ENCODE measurements at places on chromosomes 11 and 22.

GRCh38 chr22:28855355-28856094, 27.8 kb upstream of the ZNRF3 start:
- no peak for DNase-seq

- DNase-seq: no peak
Observed at GRCh38 chr11:129223701-129224149, 31.6 kb upstream of the ARHGAP32 start.

DNA sequence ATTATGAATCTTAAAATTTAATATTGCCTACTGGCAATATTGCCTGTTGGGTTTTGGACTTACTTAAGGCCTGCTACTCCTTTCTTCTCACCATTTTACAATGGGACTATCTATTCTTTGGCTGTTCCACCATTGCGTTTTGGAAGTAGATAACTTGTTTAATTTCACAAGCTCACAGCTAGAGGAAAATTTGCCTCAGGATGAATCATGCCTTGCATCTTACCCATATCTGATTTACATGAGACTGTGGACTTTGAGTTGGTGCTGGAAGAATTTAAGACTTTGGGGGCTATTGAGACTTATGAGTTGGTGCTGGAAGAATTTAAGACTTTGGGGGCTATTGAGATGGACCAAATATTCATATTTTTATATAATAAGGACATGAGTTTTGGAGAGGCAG, 662.6 kb downstream of the METTL15 start:
- no peak for DNase-seq

- no peak for DNase-seq
Observed at GRCh38 chr11:58178444-58178843, 10.4 kb upstream of the OR9Q2 start.

DNA sequence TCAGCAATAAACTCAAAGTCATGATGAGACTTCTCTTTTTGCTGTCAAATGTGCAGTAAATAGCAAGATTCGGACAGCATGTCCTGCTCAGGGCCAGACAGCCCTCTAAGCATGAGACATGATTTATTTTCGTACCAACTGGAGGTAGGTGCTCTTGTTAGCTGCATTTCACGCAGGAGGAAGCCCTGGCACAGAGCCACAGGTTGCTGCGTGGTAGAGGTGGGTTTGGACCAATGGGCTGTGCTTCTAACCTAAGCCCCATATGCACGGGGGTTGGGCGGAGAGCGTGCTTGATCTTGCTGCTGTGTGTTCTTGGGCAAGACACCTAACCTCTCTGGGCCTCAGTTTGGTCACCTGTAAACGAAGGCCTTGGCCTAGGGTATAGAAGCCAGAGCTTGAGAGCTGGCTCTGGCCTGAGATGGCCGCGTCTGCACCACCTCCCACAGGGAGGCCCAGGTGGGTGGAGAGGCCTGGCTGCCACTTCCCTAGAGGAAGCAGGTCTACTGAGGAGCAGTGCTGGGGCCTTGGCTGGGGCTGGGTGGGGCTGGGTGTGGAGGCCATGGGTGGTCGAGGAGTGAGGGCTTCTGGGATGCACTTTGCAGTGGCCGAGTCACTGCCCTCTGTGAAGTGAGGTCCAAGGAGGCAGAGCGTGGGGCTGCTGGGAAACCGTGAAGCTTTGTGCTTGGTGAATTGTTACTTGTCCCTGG, 38.5 kb upstream of the GRAMD4 start:
- DNase-seq: no peak

DNA sequence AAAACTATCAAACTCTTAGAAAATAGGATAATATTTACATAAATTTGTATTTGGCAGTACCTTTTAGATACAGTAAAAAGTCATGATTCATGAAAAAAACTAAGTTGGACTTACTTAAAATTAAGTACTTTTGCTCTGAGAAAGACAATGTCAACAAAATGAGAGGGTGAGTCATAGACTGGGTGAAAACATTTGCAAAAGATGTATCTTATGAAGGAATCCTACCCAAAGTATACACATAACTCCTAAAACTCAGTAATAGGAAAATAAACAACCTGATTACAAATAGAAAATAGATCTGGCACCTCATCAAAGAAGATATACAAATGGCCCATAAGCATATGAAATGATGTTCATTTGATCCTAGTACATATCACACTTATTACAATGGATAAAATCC, 1154.6 kb downstream of the JRKL start:
- no peak for DNase-seq

- DNase-seq: no peak
Observed at GRCh38 chr11:117663414-117663813, 133.6 kb downstream of the DSCAML1 start.

GRCh38 chr22:44732017-44732561, 20.3 kb upstream of the ARHGAP8 start:
- DNase-seq: no peak

DNA sequence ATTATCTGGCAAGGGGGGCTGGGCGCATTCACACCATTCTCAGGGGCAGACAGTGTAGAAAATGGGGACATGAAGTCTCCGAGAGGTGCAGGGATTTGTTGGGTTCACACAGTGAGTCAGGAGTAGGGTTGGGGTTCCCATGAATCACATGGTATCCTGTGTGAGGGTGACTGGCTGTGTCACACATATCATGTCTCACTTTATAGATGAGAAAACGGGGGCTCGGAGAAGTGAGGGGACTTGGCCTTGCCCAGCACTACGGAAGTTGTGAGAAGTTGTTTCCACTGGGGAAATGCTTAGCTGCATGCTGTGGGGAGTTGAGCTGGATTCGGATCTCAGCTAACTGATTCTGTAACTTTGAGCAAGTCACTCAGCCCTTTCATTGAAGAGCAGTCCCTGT, 4.2 kb downstream of the GAL3ST3 start:
- no peak for DNase-seq

- no peak for DNase-seq
Observed at GRCh38 chr22:38314051-38314932, 2.9 kb downstream of the CSNK1E start.

DNA sequence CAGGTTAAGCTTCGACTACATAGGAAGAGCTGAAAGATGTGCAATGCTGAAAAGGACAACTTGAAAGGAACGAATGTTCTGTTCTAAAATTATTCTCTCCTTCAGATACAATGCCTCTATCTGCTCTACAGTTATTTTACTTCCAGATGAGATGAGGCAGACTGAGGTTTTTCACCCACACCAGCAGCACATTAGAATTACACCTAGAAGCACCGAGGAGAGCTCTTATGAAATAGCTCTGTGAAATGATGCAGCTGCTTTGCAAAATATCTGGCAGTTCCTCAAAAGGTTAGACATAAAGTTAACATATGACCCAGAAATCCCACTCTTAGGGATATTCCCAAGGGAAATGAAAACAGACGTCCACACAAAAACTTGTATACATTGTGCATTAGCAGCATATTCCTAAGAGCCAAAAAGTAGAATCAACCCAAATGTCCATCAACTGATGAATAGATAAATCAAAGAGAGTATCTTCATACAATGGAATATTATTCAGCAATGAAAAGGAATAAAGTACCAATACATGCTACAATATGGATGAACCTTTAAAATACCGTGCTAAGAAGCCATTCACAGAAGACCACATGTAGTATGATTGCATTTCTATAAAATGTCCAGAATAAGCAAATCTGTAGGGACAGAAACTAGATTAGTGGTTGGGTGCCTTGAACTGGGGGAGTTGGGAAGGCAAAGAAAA, 34.5 kb downstream of the WT1 start:
- DNase-seq: no peak

DNA sequence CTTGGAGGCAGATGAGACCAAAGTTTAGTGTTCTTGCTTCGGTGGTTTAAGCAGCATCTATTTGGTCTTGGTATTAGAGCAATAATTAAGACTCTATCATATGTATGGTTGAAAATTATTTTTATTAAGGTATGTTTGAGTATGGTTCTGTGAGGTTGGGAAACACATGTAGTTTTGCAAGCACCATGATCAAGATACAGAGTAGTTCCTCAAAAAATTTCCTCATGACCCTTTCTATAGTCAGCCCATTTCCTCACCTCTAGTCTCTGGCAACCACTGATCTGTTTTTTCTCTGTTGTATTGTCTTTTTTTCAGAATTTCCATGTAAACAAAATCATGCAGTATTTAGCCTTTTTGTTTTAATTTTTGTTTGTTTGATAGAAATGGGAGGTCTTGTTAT, 18.4 kb downstream of the MTMR3 start:
- no peak for DNase-seq

- no peak for DNase-seq
Observed at GRCh38 chr22:35637254-35637653, 11.0 kb upstream of the APOL6 start.

DNA sequence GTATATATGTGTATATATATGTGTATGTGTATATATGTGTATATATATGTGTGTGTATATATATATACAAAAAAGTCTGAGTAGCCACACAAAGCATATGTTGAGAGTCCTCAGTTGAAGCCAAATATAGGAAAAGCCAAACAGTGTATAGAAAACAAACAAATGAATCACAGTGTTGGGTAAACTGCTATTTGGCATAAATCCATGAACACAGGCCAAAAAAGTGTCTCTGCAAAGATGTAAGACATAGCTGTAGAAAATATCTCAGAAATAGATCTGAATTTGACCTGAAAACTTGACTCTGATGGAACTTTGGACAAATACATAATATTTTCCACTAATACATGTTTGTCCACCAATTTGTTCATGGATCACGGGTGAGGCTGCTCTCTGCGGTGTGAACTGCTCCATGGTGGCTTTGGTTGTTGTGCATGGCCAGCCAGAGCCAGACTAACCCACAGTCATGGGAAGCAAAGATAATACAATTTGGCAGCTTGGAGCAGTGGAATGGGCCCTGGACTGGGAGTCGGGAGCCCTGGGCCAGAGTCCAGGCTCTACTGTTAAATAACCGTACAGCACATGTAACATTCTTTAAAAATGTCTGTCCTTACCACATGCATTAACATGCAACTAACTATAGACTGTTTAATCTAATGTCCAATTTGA, 76.9 kb upstream of the EED start:
- DNase-seq: no peak

GRCh38 chr11:114082767-114083181, 23.3 kb downstream of the ZBTB16 start:
- no peak for DNase-seq

DNA sequence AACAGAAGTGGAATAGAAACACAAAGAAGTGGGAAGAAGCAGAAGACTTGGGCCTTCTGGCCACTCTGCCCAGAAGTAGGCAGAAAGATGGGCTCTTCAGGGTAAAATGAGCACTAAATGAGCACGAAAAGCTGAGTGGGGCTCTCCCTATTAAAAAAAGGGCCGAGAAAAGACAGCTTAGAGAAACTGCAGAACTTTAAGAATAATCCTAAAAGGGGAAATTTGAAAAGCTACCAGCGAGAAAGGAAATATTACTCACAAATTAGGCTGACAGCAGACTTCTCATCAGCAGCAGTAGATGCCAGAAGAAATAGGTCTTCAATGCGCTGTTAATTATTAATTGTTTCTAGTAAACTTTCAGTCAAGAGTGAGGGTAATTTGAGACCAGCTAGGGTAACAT, 78.2 kb downstream of the UVRAG start:
- no peak for DNase-seq

DNA sequence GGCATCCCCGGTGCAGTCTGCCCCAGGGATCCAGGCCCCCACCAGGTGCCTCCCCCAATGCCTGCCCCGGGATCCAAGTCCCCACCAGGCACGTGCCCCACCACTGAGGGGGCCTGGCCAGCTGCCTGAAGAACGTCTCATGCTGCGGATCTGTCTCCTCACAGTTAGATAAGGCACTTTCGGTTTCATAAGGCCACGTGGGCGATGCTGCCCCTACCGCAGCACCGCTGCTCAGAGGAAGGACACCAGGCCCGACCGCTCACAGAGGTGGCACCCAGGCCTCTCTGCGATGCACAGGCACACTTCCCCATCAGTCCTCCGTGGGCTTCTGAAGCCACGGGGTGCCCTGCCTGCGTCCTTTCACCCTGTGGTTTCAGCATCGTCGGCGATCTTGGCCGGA, 68.1 kb upstream of the BID start:
- no peak for DNase-seq

GRCh38 chr11:43285826-43286225, 26.0 kb upstream of the API5 start:
- no peak for DNase-seq

- DNase-seq: no peak
Observed at GRCh38 chr11:55481416-55481815, 72.9 kb upstream of the OR4C15 start.

DNA sequence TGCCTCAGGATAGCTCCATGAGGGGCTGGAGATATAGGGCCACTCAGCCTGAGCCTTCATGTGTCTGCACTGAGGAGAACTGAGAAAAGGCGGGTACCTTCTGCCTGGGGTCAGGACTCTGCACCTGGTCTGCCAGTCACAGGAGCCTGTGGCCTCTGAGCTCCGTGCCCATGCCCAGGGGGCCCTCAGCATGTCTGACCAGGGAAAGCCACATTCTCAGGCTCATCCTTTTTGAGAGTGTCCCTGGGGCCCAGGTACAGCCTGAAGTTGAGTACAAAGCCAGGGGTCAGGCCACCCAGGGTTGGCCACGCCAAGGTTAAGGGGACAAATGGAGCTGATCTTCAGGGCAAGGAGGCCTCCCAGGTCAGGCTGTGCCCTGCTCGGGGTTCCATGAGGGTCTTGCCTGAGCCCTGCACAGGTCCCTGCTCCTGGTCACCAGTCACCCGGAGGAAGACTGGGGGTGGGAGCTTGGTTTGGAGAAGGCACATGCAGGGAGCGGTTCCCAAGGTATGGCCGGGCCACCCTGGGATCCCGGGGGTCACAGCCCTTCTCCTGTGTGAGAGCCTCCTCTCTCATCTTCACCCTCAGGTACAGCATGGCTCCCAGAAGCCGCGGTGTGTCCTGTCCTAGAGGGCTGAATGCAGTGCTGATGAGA, 6.0 kb downstream of the DENND6B start:
- DNase-seq: no peak

- DNase-seq: no peak
Observed at GRCh38 chr11:73178681-73179080, 36.6 kb upstream of the FCHSD2 start.

GRCh38 chr11:10650166-10650565, 43.4 kb downstream of the IRAG1 start:
- no peak for DNase-seq

GRCh38 chr11:44659641-44660040, 67.1 kb upstream of the TSPAN18 start:
- DNase-seq: no peak

DNA sequence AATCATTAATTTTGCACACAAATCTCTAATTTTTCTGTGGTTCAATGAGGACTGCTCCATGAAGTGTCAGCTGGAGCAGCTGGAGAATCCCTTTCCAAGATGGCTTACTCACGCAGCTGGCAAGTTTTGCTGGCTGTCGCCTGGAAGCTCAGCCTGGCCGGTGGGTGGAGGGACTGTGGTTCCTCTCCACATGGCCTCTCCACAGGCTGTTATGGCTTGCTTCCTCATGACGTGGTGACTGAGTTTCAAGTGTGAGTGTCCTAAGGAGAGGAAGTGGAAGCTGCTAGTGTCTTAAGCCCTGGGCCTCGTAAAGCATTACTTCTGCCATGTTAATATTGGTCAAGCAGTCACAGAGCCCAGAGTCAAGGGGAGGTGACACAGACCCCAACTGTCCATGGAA, 14.0 kb upstream of the NRIP3 start:
- no peak for DNase-seq
